ENCODE measurements at places on chromosomes 5 and 9. TPM values are rescaled to one million over a fixed set of nuclear protein-coding genes. Genes with fewer than 3 reads are reported as not detected.

Gene FBP1
- not detected for total RNA-seq

Gene XRCC4
- 11.5 TPM for total RNA-seq

Gene PHYHD1
- 13.3 TPM for total RNA-seq

Gene BARHL1
- not detected for total RNA-seq

Measured in tracheal epithelial cell (primary cell).